CD4-positive, alpha-beta T cell treated with Interleukin-6 at 100 ng/mL for 8 hours (primary cell): ENCODE measurements at places on chromosomes 3 and 15.

DNA sequence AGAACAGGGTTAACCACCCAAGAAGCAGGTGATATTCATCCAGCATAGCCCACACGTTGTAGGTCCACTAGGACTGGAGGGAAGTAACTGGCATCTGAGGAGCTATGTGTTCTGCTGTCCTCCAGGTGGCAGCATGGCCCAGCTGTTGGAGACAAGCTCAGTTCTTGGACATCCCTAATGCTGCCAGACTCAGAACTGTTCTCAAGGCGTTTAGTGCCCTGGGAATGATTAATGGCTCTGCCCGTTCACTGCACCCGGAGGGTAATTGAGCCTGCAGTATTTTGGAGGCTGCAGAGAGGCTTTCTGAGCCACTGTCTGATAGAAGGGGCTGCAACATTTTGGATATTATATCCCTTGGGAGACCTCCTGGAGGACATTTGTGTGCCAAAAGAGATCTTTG, 521.3 kb upstream of the SEMA6D start:
- no peak for DNase-seq

- no peak for DNase-seq
Measured at GRCh38 chr3:64213962-64214379, 11.3 kb downstream of the PRICKLE2 start.

- DNase-seq, result no peak
Measured at GRCh38 chr3:63351159-63352007, 73.3 kb downstream of the SYNPR start.

GRCh38 chr3:152899306-152899705, 64.4 kb downstream of the P2RY1 start:
- DNase-seq, result no peak

- DNase-seq, result no peak
Measured at GRCh38 chr3:50390508-50391224, 31.3 kb upstream of the TMEM115 start.
